ENCODE measurements at places on chromosomes 5 and 9. TPM values are rescaled to one million over a fixed set of nuclear protein-coding genes. Genes with fewer than 3 reads are reported as not detected.

DNA sequence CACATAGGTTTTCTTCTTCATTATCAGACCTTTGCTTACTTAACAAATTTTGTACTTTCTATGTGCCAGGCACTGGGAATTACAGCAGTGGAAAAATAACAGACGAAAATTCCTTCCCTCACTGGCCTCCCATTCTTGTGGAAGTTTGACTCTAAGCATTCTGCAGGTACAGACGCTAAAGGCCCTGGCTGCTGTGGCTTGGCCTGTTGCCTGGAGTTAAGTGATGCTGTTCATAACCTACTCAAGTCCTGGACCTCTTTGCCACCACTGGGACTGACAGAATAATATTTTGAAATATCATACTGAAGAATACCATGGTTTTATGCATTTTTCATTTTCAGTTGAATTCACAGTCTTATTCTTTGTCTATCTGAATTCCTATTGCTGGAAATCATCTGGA lies 97.3 kb upstream of the SPATA31C2 start:
- DNase-seq = no peak

- DNase-seq = no peak
These were observed 979.0 kb downstream of the EFNA5 start for GRCh38 chr5:106691701-106692100.

- no peak for DNase-seq
These were observed 269.6 kb upstream of the DAP start for GRCh38 chr5:11030671-11031070.

GRCh38 chr5:148825716-148826052 lies 727 bp upstream of the ADRB2 start:
- no peak for DNase-seq

DNA sequence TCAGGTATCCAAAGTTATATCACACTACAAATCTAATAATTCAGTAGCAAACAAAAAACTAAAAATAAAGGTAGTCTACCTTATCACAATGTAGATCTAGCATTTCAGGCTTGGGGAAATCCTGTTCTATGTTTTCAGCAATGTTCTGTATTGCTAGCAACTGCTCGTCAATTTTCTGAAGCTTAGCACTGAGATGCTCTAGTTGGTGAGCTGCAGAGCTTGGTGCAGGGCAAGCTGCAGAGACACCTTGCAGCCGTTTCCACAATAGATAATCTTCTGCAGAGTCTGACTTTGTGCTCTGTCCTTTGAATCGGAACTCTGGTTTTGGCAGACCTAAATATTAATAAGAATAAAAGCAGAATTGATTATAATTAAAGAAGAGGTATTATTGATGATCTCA lies 95.5 kb downstream of the CPLANE1 start:
- no peak for DNase-seq

GRCh38 chr5:17147617-17148016 lies 69.8 kb upstream of the BASP1 start:
- DNase-seq = no peak

- no peak for DNase-seq
These were observed 112.3 kb downstream of the SLC28A3 start for GRCh38 chr9:84228130-84228720.

DNA sequence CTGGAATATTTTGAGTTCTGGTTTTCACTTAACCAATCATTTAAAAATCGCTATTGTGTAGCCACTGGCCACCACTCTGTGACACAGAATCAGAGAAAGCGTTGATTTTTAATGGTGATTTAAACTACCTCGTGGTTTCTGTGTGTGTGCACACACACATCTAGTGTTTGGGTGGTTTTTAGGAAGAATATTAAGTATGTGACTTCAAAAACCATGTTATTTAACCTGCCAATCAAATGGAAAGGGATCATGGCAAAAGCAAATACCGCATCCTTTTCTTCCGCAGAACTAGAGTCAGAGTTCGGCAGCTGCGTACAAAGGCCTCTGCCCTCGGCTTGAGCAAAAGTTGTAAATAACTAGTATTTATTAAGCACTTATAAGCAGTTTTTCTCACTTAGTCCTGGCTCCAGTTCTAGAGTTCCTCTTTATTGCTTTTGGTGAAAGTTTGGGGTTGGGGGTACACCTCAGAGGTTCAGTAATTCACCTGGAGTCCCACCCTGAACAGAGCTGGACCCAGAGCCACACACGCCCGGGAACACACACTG lies 40.6 kb downstream of the HABP4 start:
- no peak for DNase-seq

- DNase-seq = no peak
These were observed 47.3 kb downstream of the TMEM167A start for GRCh38 chr5:83029912-83030311.

DNA sequence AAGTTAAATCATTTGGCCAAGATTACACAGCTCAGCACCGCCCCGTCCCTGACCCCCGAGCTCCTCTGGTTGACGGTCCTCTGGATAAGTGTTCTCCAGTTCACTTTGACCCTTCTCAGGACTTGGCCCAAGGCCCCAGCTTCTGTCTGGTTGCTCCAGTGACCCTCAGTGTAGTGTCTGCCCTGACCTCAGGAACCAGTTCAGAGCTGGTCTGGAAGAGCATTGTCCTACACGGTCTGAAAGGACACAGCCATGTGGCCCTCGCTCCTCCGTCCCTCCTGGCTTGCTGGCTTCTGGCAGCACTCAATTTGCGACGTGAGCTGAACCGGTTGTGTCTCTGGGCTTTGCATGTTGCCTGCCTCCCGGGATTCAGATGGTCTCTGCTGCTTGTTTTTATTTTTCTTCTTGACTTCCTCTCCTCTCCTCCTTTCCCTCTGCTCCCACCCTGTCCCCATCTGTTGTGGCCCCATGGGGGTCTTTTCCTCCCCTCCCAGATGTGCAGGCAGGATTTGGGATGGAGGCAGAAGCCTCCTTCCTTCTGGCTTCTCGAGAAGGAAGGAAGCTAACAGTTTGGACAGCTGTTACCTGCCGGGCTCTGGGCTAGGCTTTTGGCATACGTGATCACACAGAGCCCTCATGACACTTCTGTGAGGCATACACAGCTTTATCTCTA lies 72.0 kb downstream of the PPARGC1B start:
- no peak for DNase-seq

GRCh38 chr5:132877938-132878337 lies 4.5 kb downstream of the LEAP2 start:
- no peak for DNase-seq

GRCh38 chr9:136928591-136928990 lies 15.9 kb downstream of the FBXW5 start:
- no peak for DNase-seq

- DNase-seq = no peak
These were observed 247.0 kb downstream of the CHSY3 start for GRCh38 chr5:130151239-130151638.

DNA sequence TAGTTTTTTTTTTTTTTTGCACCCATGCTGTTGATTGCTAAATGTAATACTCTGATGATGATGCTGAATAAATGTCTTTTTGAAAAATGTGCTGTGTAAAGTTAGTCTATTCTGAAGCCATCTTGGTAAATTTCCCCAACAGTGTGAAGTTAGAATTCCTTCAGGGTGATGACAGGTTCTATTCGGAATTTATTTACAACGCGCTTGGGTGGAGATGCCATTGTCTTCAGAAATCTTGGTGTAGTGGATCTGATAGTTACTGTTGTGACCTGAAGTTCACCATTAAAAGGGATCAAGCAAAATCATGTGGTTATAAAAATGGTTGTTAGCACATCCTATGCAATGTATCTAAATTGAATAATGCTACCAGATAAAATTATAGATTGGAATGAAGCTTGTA lies 36.3 kb upstream of the DMRT1 start:
- no peak for DNase-seq

DNA sequence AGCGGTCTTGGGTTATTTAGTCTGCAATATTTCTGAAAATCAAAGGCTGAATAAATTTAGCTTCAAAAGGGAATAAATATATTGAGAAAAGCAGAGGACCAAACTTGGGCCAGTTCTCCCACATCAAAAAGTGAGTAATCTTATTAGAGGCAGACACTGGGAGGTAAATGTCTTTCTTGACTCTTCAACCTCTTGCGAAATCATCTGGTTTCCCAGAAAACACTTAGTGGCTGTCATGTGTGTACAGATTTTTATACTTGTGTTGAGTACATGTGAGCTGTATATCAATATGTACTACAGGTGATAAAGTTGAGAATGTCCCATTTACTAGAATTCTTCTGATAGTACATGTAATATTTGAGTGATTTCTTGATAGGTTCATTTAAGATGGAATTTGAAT lies 454.9 kb downstream of the PRR16 start:
- DNase-seq = no peak

DNA sequence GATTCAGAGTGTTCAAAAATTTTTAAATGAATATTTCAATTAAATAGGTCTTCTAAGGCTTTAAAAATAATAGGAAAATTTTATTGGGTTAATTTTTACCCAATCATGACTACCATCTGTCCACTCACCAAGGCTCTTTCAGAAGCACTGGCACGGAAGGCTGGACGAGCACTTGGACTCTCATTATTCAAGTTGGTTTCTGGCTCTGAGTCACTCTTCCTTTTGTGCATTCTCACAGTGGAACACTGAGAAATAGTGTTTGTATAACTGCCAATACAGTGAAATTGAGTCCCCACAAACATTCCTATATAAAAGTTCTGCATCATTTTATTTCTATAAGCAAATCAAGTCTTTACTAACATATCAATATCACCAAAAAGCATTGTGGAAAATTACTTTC lies 1149.0 kb downstream of the EFNA5 start:
- no peak for DNase-seq

DNA sequence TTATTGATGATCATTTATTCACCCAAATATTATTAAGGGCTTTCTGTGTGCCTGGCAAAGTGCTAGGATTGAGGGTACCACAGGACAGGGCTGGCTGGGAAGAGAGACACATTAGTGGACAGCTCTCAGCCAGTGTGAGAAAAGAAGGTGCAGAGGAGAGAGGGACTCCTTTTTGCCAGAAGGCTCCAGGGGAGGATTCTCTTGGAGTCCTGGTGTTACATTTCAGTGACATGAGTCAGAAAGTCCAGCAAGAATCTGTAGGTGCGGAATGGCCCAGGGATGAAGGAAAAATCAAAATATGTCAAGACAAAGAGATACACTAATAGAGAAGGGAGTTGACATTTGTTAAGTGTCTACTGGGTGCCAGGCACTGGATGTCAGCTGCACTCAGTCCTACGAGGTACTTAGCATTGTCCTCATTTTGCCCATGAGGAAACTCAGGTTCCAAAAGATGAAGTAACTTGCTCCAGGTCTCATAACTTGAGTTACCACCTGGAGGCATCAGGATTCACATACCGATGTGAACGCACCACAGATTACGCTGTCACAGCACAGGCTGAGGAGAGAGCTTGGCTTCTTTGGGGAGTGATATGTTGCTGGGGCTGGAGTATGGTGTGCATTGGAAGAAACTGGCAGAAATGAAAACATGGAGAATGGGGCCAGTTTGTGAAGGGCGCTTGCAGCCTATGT lies 60.5 kb downstream of the RASGRF2 start:
- no peak for DNase-seq

- DNase-seq = no peak
These were observed 232.2 kb upstream of the SEMA6A start for GRCh38 chr5:116806836-116807235.

GRCh38 chr5:174356536-174356935 lies 311.0 kb downstream of the NSG2 start:
- no peak for DNase-seq

The NRARP gene
- 2.1 TPM for total RNA-seq

The PCDHB7 gene
- not detected for total RNA-seq

The TAF11L8 gene
- total RNA-seq = not detected

The CAPSL gene
- 1.0 TPM for total RNA-seq

The PDE6A gene
- not detected for total RNA-seq
